Endothelial cell of umbilical vein (primary cell): ENCODE measurements at places on chromosomes 2 and 18.

DNA sequence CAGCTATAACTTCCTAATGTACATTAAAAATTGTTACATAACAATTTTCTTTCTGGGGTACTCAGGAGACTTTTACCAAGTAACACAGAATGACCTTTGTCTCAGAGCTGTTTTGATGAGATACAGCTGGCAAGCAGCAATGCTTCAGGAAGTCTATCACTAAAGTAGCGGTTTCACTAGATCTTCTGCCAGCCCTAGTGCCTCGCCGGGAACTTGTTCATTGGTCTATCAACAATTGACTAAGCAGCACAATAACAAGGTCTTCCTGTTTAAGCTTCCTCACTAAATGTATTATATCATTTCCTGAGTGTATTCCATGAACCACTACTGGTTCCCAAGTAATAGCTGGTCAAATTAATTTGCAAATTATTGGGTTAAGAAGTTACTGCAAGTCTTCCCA is 69.2 kb downstream of the TRIP12 start:
- H3K36me3 ChIP-seq, result no peaks in the 10 kb centered on the region
- peak overlapping the region; percentile 77 for H3K27ac ChIP-seq
- H3K4me1 ChIP-seq, result peaks cover 57% of the 10 kb centered on the region
- DNase-seq, result peak; percentile 97

- H3K4me1 ChIP-seq, result no peaks in the 10 kb centered on the region
- H3K36me3 ChIP-seq, result peaks cover 1% of the 10 kb centered on the region
- no peak overlapping the region for H3K4me3 ChIP-seq
- no peak overlapping the region for H3K27ac ChIP-seq
- DNase-seq, result no peak
- H3K27me3 ChIP-seq, result no peaks in the 10 kb centered on the region
Measured at GRCh38 chr18:35646449-35646848, 64.9 kb downstream of the GALNT1 start.

- peak; percentile 76 for DNase-seq
- peaks cover 57% of the 10 kb centered on the region for H3K4me1 ChIP-seq
- no peak overlapping the region for H3K4me3 ChIP-seq
- no peaks in the 10 kb centered on the region for H3K36me3 ChIP-seq
- H3K27me3 ChIP-seq, result no peaks in the 10 kb centered on the region
Measured at GRCh38 chr18:58222432-58223125, 178.6 kb downstream of the NEDD4L start.

GRCh38 chr18:35477497-35477896 is 20.3 kb downstream of the INO80C start:
- no peaks in the 10 kb centered on the region for H3K27me3 ChIP-seq
- peak overlapping the region; percentile 90 for H3K27ac ChIP-seq
- no peak overlapping the region for H3K4me3 ChIP-seq
- peaks cover 42% of the 10 kb centered on the region for H3K4me1 ChIP-seq

GRCh38 chr18:12838178-12838634 is 45.8 kb downstream of the PTPN2 start:
- DNase-seq, result no peak
- H3K4me1 ChIP-seq, result no peaks in the 10 kb centered on the region
- H3K27ac ChIP-seq, result no peak overlapping the region
- no peaks in the 10 kb centered on the region for H3K27me3 ChIP-seq
- no peak overlapping the region for H3K4me3 ChIP-seq

DNA sequence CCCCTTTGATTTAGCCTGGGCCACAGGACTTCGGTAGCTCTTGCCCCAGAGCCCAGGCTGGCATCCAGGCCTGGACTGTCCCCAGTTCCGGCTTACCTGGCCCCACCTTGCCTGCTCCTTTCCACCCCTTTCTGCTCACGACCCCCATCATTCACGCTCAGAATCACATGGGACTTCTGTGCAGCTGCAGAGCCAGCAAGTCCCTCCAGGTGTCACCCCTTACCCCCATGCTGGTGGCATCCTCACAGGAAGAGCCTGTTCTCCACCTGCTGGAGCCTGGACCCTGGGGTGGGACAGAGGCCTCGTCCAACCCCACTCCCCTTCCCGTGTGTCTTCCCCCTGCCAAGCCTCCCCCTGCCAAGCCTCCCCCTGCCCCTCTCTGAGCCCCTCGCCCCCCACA is 7.9 kb upstream of the KCNIP3 start:
- H3K36me3 ChIP-seq, result no peaks in the 10 kb centered on the region
- DNase-seq, result no peak
- no peaks in the 10 kb centered on the region for H3K4me1 ChIP-seq
- no peak overlapping the region for H3K27ac ChIP-seq
- H3K4me3 ChIP-seq, result no peak overlapping the region

DNA sequence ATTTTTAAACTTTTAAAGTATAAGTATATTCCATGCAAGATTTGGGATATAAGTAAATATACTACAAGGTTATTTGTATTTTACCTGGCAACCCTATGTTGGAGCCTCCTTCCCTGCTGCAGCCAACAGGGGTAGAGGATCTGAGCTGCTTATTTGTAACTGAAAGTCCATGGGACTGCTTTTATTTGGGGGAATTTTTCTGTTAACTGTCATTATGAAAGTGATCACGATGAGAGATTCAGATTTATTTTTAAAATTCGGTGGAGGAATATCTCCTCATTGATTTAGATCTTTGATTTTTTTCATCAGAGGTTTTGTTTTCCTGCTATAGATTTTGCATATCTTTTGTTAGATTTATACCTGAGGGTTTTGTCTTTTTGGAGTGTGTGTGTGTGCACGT is 215.9 kb downstream of the PRKCE start:
- H3K27me3 ChIP-seq, result no peaks in the 10 kb centered on the region
- no peak overlapping the region for H3K27ac ChIP-seq
- no peaks in the 10 kb centered on the region for H3K36me3 ChIP-seq
- H3K4me3 ChIP-seq, result no peak overlapping the region

DNA sequence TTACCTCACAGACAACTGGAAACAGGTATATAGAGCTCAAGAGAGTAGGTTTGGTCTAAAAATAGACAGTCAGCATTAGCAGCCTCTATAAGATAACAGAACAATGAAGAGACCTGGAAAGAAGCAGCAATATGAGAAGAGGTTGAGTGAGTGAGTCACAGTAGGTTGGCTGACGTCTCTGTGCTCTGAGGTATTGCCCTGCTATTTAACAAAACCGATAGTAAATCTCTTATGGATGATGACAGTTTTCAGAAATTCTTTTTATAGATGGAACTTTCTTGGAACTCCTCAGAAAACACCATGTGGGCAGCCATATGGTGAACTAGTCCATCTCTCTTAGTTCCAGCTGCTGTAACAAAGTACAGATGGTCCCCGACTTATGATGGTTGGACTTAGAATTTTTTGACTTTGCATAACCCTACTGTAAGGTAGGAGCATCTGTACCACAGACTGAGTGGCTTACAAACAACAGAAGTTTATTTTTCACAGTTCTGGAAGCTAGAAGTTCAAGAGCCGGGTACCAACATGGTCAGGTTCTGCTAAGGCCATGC is 123.5 kb downstream of the MBD2 start:
- no peaks in the 10 kb centered on the region for H3K36me3 ChIP-seq
- no peaks in the 10 kb centered on the region for H3K27me3 ChIP-seq
- H3K4me1 ChIP-seq, result no peaks in the 10 kb centered on the region
- no peak overlapping the region for H3K4me3 ChIP-seq

DNA sequence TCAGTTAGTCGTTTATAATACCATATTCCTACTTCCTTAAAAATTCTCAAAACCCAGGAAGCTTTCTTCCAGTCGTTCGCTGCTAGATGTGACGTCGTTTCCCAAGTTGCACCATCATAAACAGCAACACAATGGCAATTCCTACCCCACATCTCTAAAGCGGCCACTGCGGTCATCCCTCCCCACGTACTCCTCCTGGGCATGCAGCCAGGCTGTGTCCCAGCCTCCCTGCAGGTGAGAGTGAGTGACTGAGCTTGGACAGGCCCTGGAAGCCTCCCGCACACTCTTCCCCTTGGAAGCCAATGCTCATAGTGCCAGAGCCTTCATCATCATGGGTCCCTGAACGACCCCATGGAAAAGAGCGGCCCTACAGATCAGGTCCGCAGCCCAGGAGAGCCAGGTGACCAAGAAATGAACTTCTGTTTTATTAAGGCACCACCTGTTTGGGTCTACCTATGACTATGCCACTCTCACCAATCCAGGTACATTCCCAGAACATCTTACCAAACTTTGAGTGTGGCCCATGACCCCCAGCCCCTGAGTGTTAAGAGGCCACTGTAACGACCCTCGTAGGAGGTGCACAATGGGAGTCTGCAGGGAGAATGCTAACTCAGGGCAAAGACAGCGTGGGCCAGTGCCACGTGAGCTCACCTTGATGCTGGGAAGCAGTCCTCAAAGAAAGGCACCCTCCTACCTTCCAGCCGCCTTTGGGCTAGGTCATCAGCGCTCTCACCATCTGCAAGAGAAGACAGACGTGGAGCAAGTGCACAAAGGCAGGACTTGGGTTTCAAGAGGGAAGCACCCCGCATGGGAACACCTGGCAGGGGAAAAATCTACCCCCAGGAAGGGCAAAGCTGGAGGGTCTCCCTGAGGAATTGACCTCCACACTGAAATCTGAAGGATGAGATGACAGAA is 74.7 kb upstream of the RAB6C start:
- no peaks in the 10 kb centered on the region for H3K36me3 ChIP-seq
- H3K4me1 ChIP-seq, result no peaks in the 10 kb centered on the region
- H3K4me3 ChIP-seq, result no peak overlapping the region
- H3K27me3 ChIP-seq, result no peaks in the 10 kb centered on the region

- no peaks in the 10 kb centered on the region for H3K4me1 ChIP-seq
- H3K4me3 ChIP-seq, result no peak overlapping the region
- no peak for DNase-seq
- no peaks in the 10 kb centered on the region for H3K36me3 ChIP-seq
Measured at GRCh38 chr2:115084446-115084845, 642.0 kb downstream of the DPP10 start.

DNA sequence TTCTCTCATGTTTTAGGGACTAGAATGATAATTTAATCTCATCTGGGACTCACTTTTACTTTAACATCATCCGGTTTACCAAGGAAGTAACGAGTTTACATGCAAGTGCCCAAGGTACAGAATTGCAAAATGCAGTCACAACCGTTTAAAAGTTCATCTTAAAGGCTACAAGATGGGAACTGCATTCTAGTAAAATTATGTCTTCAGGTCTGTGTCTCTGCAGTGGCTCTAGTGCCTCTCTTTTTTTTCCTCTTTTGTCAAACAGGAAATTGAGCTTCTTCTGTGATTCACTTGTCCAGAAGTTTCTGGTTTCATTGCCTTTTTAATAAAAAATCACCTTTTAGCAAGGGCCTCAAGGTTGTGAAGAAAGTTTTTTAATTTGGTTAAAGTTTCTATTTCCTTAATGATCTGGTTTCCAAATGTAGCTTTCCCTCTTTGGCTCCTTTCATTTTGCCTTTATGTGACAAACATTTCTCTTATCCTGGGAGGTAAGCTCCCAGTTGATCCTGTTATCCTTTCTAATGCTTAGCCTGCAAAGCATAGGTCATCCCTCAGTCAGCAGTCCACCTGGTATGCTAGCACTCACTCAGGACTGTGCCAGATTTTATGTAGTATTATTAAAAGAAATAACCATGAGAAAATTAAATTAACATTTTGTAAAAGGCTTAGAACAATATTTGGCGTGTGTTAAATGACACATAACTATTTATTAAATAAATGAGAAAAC is 2.4 kb downstream of the GLS start:
- H3K36me3 ChIP-seq, result no peaks in the 10 kb centered on the region
- peak; percentile 37 for DNase-seq
- H3K27me3 ChIP-seq, result no peaks in the 10 kb centered on the region
- H3K27ac ChIP-seq, result peak overlapping the region; percentile 83
- H3K4me1 ChIP-seq, result peaks cover 47% of the 10 kb centered on the region

GRCh38 chr18:57135699-57136098 is 11.2 kb upstream of the BOD1L2 start:
- no peak overlapping the region for H3K27ac ChIP-seq
- no peaks in the 10 kb centered on the region for H3K27me3 ChIP-seq
- no peak for DNase-seq
- H3K4me3 ChIP-seq, result no peak overlapping the region

DNA sequence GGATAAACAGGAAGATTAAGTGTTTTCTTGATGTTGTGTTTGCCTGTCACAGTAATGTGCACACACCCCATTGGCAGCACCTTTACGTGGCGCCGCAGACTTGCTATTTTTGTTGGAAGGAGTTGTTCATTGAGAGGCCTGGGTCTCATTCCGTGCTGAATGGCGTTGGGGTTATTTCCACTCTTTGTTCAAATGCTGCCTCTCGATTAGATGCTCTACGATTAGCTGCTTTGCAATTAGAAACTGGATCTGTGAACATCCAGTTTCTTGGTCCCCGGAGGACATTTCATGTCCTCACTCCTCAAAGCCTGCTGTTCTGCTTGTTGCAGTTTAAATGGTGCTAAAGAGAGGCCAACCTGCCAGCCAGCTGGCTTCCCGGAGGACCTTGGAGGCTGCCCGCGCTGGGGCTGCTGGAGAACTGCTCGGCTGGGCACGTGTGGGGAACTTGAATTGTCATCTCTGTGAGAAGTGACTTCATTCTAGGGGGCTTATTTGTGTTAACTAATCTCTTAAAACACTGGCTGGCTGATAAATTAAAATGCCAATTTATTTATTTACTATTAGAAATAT is 117.4 kb upstream of the NABP1 start:
- no peak for DNase-seq
- no peaks in the 10 kb centered on the region for H3K36me3 ChIP-seq
- H3K4me3 ChIP-seq, result no peak overlapping the region

DNA sequence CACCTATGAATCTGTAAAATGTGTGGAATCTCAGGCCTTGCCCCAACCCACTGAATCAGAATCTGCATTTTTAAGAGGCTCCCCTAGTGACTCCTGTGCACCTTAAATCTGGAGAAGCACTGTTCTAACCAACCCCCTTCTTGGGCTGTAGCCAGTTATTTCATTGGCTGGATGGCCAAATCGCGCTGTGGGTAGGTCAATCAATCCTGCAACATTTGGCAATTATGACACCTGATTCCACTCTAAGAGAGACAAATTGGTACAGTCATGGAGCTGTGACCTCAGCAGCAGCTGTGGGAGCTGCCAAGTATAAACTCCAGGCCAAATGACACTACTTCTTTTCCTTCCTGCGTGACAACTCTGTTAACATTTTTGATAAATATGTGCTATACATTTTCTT is 208.7 kb downstream of the CLIP4 start:
- no peaks in the 10 kb centered on the region for H3K36me3 ChIP-seq
- peaks cover 3% of the 10 kb centered on the region for H3K4me1 ChIP-seq
- DNase-seq, result no peak
- no peaks in the 10 kb centered on the region for H3K27me3 ChIP-seq
- H3K4me3 ChIP-seq, result no peak overlapping the region

- H3K27ac ChIP-seq, result no peak overlapping the region
- H3K36me3 ChIP-seq, result no peaks in the 10 kb centered on the region
- DNase-seq, result no peak
- H3K27me3 ChIP-seq, result peaks cover 3% of the 10 kb centered on the region
- H3K4me3 ChIP-seq, result no peak overlapping the region
Measured at GRCh38 chr2:94993176-94994062, 32.1 kb upstream of the MAL start.

- H3K4me3 ChIP-seq, result no peak overlapping the region
- no peaks in the 10 kb centered on the region for H3K36me3 ChIP-seq
- no peaks in the 10 kb centered on the region for H3K27me3 ChIP-seq
- no peak overlapping the region for H3K27ac ChIP-seq
- DNase-seq, result peak; percentile 36
- peaks cover 73% of the 10 kb centered on the region for H3K4me1 ChIP-seq
Measured at GRCh38 chr2:71458413-71459083, 5.2 kb downstream of the DYSF start.

GRCh38 chr2:18119883-18120282 is 241.4 kb downstream of the KCNS3 start:
- no peak overlapping the region for H3K4me3 ChIP-seq
- no peaks in the 10 kb centered on the region for H3K36me3 ChIP-seq
- H3K27me3 ChIP-seq, result no peaks in the 10 kb centered on the region
- H3K4me1 ChIP-seq, result no peaks in the 10 kb centered on the region
- no peak overlapping the region for H3K27ac ChIP-seq

GRCh38 chr2:219249203-219249980 is 3.7 kb upstream of the TUBA4B start:
- H3K27me3 ChIP-seq, result no peaks in the 10 kb centered on the region
- peak overlapping the region; percentile 75 for H3K27ac ChIP-seq
- DNase-seq, result peak; percentile 85
- peaks cover 50% of the 10 kb centered on the region for H3K4me1 ChIP-seq
